ENCODE measurements at places on chromosomes 7 and 10.

DNA sequence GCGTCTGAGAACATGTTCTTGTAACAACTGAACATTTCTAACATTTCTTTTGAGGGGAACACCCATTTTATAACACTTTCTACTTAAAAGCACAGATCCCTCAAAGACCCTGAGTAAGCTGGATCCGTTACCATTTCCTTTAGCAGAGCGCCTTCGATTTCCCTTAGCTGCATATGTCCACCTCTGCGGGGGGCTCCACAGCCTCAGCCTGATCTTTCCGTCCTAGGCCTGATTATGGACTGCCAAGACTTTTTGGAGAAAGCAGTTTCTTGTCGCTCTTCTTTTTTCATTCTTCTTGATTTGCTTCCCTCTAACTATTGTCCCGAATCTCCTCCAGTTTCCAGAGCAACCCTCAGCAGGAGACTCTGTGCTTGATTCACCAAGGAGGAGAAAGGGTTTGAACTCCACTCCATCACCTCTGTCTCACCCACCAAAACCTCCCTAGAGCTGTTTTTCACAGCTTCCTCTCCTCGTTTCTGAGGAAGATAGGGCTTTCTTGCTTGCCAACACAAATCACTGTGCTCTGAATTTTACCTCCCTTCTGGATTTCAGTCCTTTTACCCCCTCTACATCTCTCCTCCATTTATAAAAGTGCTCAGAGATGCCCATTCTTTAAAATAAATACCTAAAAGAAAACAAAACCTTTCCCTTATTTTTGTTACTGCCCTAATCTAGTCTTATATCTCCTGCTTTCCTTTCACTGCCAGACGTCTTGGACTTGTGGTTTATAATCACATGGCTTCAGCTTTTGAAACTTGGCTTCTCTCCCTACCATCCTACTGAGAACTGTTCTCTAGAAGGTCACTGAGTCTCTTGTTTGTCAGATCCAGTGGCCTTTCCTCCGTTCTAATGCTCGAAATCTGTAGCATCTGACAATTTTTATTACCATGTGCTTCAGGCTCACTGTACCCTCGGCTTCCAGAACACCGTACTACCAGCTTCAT, 30.5 kb upstream of the ZRANB1 start:
- no peak for DNase-seq

- no peak for DNase-seq
Measured at GRCh38 chr10:23111517-23112286, 16.3 kb downstream of the MSRB2 start.

GRCh38 chr10:132961787-132962622, 19.6 kb upstream of the CFAP46 start:
- peak; percentile 10 for DNase-seq

DNA sequence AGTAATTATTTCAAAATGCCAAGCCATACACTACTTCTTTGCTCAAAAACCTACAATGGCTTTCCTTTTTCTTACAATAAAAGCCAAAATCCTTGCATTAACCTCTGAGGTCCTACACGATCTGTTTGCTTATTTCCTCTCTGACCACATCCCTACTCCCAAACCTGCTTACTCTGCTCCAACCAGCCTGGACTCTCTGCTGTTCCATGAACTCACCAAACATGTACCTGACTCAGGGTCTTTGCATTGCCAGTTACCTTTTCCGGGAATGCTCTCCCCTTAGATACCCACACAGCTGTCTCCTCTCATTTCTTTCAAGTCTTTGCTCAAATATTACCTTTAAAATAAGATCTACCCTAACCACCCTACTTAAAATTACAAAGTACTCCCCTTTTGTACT, 2.3 kb downstream of the ABCB4 start:
- no peak for DNase-seq

DNA sequence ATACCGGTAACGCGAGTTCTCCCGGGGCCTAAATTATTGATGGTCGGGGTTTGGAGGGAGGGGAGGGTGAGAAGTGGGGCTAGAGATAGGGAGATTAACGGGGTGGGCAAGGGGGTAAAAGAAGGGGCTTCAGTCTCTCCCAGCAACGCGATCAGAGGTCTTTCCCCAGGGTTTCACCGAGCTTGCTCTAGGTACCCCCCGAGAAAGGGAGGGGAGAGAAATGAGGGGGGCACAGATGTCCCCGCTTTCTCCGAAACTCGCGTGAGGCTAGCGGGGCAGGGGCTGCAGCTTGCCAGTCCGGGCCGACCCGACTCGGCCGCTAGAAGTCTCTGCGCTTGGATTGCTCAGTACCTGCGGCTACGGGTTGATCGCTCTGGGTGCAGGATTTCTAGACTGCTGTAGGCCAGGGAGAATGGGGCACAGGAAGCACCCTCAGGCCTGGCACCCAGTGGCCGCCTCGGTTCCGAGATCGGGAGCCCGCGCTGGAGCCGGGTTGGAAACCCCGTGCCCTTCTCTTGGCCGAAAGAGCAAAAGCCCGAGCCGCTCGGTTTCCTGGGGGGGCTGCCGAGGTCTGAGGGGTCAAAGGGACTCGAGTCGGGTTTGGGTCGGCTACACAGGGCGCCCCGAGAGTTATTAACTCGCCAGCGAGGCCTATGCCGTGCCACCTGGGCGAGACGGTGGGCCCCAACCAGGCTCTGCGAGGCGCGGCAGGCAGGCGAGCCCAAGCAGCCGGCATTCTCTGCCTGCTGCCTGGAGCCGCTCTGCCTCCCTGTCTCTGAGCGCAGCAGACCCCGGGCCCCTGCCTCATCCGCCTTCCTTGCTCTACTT, 3.1 kb downstream of the PAX2 start:
- DNase-seq, result no peak

DNA sequence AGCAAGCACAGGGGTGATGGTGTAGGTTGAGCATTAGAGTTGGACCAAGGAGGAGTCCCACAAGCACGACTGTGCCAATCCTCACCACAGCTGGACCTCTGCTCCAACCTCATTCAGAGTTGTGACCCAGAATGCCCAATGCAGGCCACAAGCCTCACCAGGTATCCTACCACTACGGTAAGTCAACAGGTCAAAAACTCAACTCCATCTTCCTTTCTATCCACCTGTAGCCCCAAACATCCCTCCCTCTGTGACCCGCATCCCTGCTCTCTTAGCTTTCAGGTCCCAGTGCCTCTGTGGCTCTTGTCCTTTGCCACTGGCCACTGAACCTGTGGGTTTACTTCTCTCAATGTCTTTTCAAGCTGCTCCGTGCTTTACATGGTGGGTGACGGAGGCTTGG, 112.8 kb downstream of the PIP4K2A start:
- DNase-seq, result no peak

GRCh38 chr7:137331378-137331777, 12.2 kb downstream of the PTN start:
- no peak for DNase-seq

GRCh38 chr10:50397312-50398140, 146.2 kb upstream of the ASAH2 start:
- no peak for DNase-seq

Data from activated CD8-positive, alpha-beta memory T cell treated with anti-CD3 and anti-CD28 coated beads for 1 hour (primary cell).